ENCODE measurements at places on chromosomes 1 and 21.

GRCh38 chr1:54819195-54819536 lies 18.0 kb upstream of the TTC22 start:
- H3K4me3 ChIP-seq: no peak overlapping the region
- no peaks in the 10 kb centered on the region for H3K4me1 ChIP-seq
- H3K27ac ChIP-seq: no peak overlapping the region
- H3K36me3 ChIP-seq: no peaks in the 10 kb centered on the region
- H3K27me3 ChIP-seq: peaks cover 20% of the 10 kb centered on the region

- H3K4me1 ChIP-seq: peaks cover 17% of the 10 kb centered on the region
- H3K27me3 ChIP-seq: no peaks in the 10 kb centered on the region
- no peak for DNase-seq
- H3K36me3 ChIP-seq: no peaks in the 10 kb centered on the region
- no peak overlapping the region for H3K4me3 ChIP-seq
Measured at GRCh38 chr1:67787746-67788145, 45.5 kb downstream of the GNG12 start.

- peak overlapping the region; percentile 95 for H3K4me3 ChIP-seq
- no peak for DNase-seq
- H3K36me3 ChIP-seq: no peaks in the 10 kb centered on the region
- H3K27me3 ChIP-seq: peaks cover 30% of the 10 kb centered on the region
- H3K4me1 ChIP-seq: peaks cover 82% of the 10 kb centered on the region
Measured at GRCh38 chr1:156706657-156707416, 1.5 kb upstream of the CRABP2 start.

DNA sequence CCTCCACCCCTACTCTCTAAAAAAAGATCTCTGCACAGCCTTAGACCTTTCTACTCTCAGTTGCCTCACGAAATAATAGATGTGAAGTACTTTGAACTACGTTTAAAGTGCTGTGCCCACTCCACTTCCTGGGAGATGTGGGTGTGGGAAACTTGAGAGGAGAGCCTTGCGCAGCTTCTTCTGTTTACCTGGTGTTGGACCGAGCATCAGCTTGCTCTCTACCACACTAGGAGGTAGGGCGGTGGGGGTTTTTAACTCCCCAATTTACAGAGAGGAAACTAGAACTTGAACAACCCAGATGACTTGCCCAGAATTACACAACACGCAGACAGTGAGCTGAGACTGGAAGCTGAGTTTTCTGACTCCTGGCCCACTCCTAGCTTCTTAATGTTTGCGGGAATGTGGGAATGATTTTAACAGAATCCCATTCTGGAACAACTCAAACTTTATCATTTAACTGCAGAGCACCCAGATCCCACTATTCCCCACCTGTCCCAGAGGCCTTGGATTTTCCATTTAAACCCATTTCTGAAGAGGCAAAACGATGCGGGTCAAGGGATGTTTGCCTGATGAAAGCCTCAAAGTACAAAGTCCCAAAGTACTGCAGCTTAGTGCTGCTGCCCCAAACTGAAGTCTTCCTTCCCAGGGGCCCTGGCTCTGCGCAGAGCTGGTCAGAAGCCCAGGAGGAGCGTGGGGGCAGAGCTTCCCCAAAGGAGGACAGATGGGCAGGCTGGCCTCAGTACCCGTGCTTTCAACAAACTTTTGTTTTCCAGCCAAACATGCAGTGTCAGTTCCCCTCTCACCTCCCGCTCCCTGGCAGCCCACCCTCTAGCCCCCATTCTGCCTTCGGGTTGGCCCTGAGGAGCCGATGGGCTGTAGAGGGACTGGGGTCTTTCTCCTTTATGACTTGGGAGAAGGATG lies 19.0 kb downstream of the BTG2 start:
- H3K4me1 ChIP-seq: peaks cover 69% of the 10 kb centered on the region
- H3K27me3 ChIP-seq: peaks cover 7% of the 10 kb centered on the region
- DNase-seq: no peak
- H3K27ac ChIP-seq: peak overlapping the region; percentile 85
- peak overlapping the region; percentile 78 for H3K4me3 ChIP-seq

- peak; percentile 18 for DNase-seq
- H3K36me3 ChIP-seq: no peaks in the 10 kb centered on the region
- peaks cover 2% of the 10 kb centered on the region for H3K27me3 ChIP-seq
- H3K4me1 ChIP-seq: peaks cover 45% of the 10 kb centered on the region
- H3K27ac ChIP-seq: peak overlapping the region; percentile 99
- H3K4me3 ChIP-seq: peak overlapping the region; percentile 99
Measured at GRCh38 chr1:119713039-119713748, 1.5 kb downstream of the PHGDH start.

- peaks cover 16% of the 10 kb centered on the region for H3K4me1 ChIP-seq
- no peak overlapping the region for H3K27ac ChIP-seq
- no peak overlapping the region for H3K4me3 ChIP-seq
- DNase-seq: no peak
Measured at GRCh38 chr1:234656944-234657654, 47.1 kb upstream of the IRF2BP2 start.

- H3K4me3 ChIP-seq: peak overlapping the region; percentile 98
- DNase-seq: no peak
- peaks cover 31% of the 10 kb centered on the region for H3K4me1 ChIP-seq
Measured at GRCh38 chr1:93080179-93080823, 1.2 kb downstream of the MTF2 start.

GRCh38 chr1:213759359-213760181 lies 228.2 kb upstream of the PROX1 start:
- no peak overlapping the region for H3K4me3 ChIP-seq
- H3K27me3 ChIP-seq: no peaks in the 10 kb centered on the region
- H3K4me1 ChIP-seq: peaks cover 12% of the 10 kb centered on the region
- H3K27ac ChIP-seq: peak overlapping the region; percentile 29
- no peak for DNase-seq
- H3K36me3 ChIP-seq: no peaks in the 10 kb centered on the region

GRCh38 chr1:185670187-185670627 lies 64.0 kb upstream of the HMCN1 start:
- no peak overlapping the region for H3K27ac ChIP-seq
- peaks cover 5% of the 10 kb centered on the region for H3K4me1 ChIP-seq
- H3K4me3 ChIP-seq: no peak overlapping the region
- H3K36me3 ChIP-seq: no peaks in the 10 kb centered on the region
- H3K27me3 ChIP-seq: no peaks in the 10 kb centered on the region

GRCh38 chr1:34621916-34622315 lies 132.9 kb upstream of the GJB5 start:
- H3K36me3 ChIP-seq: no peaks in the 10 kb centered on the region
- no peak overlapping the region for H3K27ac ChIP-seq
- DNase-seq: no peak
- no peak overlapping the region for H3K4me3 ChIP-seq
- peaks cover 8% of the 10 kb centered on the region for H3K27me3 ChIP-seq
- peaks cover 4% of the 10 kb centered on the region for H3K4me1 ChIP-seq

DNA sequence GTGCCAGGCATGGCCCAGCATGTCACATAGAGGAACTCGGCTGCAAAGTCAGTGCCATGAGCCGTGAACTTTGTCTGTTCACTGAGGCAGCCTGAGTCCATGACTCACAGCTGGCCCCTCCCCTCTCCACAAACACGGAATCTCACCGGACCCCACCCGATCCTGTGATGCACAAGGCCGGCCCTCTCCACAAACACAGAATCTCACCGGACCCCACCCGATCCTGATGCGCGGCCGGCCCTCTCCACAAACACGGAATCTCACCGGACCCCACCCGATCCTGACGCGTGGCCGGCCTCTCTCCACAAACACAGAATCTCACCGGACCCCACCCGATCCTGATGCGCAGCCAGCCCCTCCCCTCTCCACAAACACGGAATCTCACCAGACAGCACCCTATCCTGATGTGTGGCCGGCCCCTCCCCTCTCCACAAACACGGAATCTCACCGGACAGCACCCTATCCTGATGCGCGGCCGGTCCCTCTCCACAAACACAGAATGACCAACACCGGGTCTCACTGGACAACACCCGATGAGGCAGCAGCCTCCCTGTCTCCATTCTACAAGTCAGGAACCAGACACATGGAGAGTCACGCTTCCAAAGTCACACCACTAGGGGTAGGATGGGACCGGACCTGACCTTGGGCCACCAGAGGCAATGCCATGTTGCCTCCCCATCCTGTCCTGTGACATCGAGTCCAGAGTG lies 39.6 kb upstream of the GPR153 start:
- DNase-seq: no peak
- peaks cover 3% of the 10 kb centered on the region for H3K4me1 ChIP-seq
- no peaks in the 10 kb centered on the region for H3K27me3 ChIP-seq
- peaks cover 6% of the 10 kb centered on the region for H3K36me3 ChIP-seq

DNA sequence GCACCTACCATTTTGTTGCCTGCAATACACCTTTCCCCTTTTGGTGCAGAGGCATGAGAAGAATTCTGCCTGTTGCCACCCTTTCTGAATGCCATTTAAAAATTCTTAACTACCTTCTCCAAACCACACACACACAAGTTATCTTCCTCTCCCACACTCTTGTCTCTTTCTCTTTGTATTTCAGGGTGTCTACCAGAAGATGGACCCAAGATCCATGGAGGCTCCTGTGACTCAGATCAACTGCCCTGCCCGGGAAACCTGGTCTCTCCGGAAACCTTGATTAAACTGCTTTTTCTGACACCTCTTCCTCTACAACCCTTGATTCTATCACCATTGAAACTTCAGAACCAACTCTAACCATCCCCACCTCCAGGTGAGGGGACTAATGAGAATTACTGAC lies 2.4 kb upstream of the TARS2 start:
- no peak overlapping the region for H3K27ac ChIP-seq
- DNase-seq: no peak
- peaks cover 19% of the 10 kb centered on the region for H3K4me1 ChIP-seq
- H3K27me3 ChIP-seq: peaks cover 9% of the 10 kb centered on the region
- H3K36me3 ChIP-seq: no peaks in the 10 kb centered on the region
- peak overlapping the region; percentile 47 for H3K4me3 ChIP-seq

DNA sequence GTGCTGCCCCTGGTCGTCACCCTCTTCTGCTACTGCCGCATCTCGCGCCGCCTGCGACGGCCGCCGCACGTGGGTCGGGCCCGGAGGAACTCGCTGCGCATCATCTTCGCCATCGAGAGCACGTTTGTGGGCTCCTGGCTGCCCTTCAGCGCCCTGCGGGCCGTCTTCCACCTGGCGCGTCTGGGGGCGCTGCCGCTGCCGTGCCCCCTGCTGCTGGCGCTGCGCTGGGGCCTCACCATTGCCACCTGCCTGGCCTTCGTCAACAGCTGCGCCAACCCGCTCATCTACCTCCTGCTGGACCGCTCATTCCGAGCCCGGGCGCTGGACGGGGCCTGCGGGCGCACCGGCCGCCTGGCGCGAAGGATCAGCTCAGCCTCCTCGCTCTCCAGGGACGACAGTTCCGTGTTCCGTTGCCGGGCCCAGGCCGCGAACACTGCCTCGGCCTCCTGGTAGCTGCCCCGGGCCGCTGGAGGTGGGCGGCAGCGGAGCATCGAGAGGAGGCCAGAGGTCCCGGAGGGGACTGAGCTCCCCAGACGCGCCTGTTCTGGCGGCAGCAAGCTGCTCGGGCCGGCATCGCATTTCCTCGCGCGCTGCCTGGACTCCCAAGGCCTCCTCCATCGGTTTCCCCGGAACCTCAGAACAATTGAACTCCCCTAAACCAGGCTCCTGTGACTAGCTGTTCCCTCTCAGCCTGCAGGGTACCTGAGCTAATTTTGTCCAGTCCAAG lies 1.1 kb downstream of the GPR25 start:
- no peaks in the 10 kb centered on the region for H3K4me1 ChIP-seq
- no peaks in the 10 kb centered on the region for H3K27me3 ChIP-seq
- H3K27ac ChIP-seq: no peak overlapping the region
- H3K4me3 ChIP-seq: no peak overlapping the region
- no peaks in the 10 kb centered on the region for H3K36me3 ChIP-seq
- no peak for DNase-seq

DNA sequence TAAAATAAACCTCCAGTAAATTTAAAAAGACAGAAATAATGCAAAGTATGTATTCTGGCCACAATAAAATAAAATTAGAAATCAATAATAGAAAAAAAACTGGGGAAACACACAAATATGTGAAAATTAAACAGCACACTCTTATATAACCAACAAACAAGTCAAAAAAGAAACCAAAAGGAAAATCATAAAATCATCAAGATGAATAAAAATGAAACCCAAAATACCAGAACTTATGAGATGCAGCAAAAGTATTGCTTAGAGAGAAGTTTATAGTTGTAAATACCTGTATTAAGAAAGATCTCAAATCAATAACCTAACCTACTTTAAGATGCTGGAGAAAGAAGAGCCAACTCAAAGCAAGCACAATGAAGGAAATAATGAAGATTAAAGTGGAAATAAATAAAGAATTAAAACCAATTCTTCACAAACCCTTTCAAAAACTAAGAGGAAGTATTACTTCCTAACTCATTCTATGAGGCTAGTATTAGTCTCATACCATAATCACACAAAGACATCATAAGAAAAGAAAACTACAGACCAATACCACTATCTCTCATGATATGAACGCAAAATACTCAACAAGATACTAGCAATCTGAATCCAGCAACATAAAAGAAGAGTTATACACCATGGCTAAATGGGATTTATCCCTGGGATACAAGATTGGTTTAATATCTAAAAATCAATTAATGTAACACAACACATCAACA lies 6.4 kb upstream of the KRTAP10-3 start:
- no peaks in the 10 kb centered on the region for H3K4me1 ChIP-seq
- no peak for DNase-seq
- H3K27me3 ChIP-seq: peaks cover 14% of the 10 kb centered on the region

DNA sequence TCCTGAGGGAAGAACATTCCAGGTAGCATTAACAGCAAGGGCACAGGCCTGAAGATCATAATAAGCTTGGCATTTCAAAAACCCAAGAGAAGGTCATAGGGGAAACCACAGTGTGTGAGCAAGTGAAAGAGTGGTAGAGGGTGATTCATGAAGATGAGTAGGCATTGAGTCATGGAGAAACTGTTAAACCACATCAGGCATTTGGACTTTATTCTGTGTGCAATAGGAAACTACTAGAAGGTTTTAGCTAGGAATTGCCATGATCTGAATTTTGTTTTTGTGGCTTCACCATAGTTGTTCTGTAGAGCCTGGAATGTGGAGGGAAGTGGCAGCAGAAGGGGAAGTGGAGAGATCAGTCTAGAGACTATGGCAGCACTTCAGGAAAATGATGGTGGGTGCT lies 359.0 kb upstream of the PTBP2 start:
- no peaks in the 10 kb centered on the region for H3K4me1 ChIP-seq
- no peaks in the 10 kb centered on the region for H3K36me3 ChIP-seq
- no peak overlapping the region for H3K4me3 ChIP-seq
- DNase-seq: no peak
- H3K27me3 ChIP-seq: no peaks in the 10 kb centered on the region

DNA sequence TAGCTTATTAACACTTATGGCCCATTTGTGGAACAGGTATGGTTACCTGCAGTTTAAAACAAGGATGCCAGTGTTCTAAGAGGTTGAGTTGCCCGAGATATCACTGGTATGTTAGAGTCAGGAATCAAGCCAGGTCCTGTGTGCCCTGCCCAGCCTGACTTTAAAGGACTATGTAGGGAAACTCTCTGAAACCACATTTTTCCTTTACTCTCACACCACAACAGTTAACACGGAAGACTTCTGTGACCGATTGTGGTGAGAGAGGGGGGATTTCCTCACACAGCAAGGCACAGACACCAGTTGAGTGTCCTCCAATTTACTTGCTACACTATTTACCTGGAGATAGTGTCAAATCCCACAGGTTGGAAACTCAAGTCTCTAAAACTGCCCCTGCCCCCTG lies 47.8 kb downstream of the UCK2 start:
- H3K27me3 ChIP-seq: no peaks in the 10 kb centered on the region
- DNase-seq: no peak
- no peak overlapping the region for H3K4me3 ChIP-seq
- peak overlapping the region; percentile 47 for H3K27ac ChIP-seq
